Stimulated activated CD4-positive, alpha-beta T cell treated with anti-CD3 and anti-CD28 coated beads, Interleukin-4, amount 100 ng/mL, for 48 hours (primary cell): ENCODE measurements at places on chromosomes 4 and X.

- DNase-seq = no peak
Measured at GRCh38 chrX:39759526-39760224, 338.1 kb downstream of the BCOR start.

DNA sequence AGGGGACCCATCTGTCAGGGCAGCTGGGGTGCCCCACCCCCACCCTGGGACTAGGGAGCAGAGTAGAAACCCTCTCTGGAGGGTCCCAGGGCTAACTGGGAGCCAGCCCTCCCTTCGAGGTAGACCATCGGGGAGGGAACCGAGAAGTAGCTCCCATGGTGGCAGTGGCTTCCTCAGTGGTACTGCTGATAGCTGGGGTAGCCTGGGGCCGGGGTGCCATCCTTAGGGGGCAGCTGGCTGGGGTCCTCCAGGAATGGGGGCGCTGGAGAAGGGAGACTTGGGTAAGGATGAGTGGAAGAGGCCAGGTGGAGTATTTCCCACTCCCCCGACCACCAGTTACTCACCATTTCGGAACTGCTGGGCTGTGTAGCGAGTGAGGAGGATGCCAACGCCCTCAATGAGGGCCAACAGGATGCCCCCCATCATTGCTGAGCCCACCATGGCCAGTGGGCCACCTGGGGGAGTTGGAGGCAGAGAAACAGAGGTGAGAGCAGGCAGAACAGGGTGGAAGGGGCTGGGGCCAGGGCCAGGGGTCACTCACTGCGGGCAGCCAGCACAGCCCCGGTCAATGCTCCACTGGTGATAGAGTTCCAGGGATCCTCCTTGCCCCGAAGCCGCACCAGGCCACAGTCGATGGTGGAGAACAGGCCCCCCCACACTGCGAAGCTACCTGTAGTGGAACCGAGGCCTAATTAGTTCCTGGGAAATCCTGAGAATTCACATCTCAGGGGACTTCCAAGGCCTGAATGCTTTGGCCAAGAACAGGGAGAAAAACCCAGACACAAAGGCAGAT, 3.8 kb downstream of the TIMM17B start:
- DNase-seq = no peak

GRCh38 chr4:2075171-2075986, 16.3 kb downstream of the NAT8L start:
- DNase-seq = no peak

GRCh38 chr4:156974264-156974663, 2.7 kb upstream of the PDGFC start:
- DNase-seq = no peak

DNA sequence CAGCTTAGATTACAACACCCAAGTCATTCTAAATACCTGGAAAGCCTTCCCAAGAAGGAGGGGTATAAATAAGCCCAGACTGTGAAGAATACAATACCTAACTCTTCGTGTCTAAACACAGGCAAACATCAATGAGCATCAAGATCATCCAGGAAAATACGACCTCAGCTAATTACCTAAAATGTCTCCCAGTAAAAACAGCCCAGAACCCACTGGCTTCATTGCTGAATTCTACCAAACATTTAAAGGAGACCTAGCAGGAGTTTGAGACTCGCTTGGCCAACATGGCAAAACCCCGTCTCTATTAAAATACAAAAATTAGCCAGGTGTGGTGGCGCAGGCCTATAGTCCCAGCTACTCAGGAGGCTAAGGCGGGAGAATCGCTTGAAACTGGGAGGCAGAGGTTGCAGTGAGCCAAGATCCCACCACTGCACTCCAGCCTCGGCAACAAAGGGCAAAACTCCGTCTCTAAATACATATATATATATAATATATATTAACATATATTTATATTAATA, 19.1 kb upstream of the HSFX4 start:
- no peak for DNase-seq

- DNase-seq = no peak
Measured at GRCh38 chrX:107968623-107969022, 13.5 kb downstream of the TEX13B start.
